ENCODE measurements at places on chromosomes 1 and 21.

DNA sequence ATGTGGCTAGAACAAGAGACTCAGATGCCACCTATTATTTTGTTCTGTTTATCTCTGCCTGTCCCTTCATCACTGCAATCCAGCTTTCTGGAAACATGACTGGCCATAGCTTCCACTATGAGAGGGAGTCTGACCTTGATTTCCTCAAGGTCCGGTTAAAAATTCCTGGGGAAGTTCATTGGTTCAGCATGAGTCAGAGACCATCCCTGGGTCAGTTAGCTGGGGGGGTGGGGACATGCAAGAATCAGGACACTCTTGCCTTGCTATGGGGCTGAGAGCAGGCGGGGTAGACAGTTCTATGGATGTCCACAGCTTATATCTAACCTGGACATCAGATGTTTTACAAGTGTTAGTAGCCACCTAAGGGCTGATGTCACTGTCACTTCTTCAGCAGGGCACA lies 81.1 kb downstream of the TENT5C start:
- DNase-seq = no peak

- DNase-seq = no peak
Measured at GRCh38 chr1:76868916-76869315, 1.6 kb downstream of the ST6GALNAC5 start.

DNA sequence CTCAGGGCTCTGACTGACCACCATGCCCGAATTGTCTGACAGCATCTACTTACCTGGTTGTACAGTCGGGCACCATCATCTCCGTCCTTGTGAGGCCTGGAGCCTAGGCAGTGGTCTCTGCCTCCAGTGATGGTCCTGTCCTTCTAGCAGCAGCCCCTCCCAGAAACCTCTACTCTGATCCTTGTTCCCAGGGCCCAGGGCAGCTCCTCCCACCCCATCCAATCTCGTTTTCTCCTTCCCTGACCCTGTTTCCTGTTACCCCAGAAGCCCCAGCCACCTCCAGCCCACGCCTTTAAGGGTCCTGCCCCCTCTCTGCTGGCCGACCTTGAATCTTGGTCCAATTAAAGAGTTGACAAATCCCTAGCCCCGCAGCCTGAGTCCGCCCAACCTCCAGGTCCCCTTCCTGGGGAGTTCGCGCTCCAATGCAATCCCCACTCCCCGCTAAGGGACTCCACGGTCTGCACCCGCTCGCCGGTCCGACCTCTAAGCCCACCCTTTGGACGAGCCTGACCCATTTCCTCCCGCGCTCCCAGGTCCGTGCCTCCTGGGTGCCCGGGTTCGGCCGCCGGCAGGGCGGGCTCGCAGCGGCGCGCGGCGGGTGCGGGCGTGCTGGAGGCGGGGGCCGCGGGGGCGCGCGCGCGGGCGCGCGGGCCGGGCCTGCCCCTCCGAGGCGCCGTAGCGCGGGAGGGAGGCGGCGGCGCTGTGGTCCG lies at the start of gene B4GALT2:
Gene B4GALT2, plus strand, starts transcription at position 660 of the 710 bp plus-strand sequence. CDS start 1,951 bp downstream, outside the sequence.
- DNase-seq = no peak

DNA sequence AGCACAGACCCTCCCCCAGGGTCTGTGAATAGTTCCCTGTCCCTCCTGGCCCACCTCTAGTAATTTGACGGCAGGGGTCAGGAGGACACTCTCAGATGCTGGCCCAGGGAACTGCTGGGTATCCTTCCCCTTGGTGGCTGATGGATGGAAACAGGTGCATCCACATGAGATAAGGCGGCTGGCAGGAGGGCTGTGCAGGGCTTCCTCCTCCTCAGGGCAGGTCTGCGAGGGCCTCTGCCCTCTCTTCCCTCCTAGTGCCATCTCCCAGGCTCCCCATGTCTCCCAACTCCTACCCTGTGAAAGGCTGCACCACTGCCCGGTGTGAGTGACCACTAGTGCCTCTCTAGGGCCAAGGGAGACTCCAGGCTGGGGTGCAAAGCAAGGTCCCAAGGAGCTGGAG lies 123.9 kb downstream of the GLIS1 start:
- DNase-seq = no peak

DNA sequence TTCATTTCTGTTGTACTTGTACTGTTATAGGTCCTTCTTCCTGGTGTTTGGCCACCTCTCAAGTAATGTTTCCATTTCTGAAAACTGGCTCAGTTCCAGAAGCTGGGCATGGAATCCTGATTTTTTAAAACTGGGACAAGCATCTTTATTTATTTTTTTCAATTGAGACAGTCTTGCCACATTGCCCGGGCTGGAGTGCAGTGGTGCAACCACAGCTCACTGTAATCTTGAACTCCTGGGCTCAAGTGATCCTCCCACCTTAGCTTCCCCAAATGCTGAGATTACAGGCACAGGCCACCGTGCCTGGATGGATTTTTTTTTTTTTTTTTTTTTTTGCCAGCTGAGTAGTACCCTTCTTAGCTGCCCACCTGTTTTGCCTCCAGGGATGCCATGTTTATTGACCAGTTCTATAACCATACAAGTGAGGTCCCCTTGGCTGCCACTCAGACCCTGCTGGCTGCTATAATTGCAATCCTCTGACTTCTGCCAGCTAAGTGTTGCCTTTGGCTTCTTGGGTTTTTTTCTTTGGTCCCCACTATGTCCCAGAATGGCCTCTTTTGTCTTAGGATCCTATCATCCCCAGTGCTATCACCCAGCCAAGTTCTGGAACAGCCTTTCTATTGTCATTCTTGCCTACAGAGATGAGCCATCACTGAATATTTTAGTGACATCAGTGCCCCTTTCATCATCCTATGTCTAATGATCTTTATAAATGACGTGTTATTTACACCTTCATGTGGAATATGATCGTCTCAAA lies 3.9 kb upstream of the DIP2A start:
- DNase-seq = peak; percentile 42

DNA sequence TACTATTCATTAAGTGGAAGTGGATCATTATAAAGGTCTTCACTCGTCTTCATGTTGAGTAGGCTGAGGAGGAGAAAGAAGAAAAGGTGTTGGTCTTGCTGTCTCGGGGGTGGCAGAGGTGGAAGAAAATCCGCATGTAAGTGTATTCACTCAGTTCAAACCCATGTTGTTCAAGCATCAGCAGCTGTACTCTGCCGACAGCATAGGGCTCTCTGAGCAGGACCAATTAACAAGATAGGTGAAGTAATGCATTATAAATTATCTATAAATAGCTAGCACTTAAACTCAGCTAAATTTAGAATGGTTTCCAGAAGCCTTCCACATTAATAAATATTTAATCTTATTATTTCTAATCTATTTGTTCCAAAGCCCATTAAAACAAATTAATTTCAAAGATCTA lies 116.8 kb downstream of the RGS2 start:
- no peak for DNase-seq

- peak; percentile 45 for DNase-seq
Measured at GRCh38 chr1:113784104-113784779, 25.0 kb upstream of the PHTF1 start.

DNA sequence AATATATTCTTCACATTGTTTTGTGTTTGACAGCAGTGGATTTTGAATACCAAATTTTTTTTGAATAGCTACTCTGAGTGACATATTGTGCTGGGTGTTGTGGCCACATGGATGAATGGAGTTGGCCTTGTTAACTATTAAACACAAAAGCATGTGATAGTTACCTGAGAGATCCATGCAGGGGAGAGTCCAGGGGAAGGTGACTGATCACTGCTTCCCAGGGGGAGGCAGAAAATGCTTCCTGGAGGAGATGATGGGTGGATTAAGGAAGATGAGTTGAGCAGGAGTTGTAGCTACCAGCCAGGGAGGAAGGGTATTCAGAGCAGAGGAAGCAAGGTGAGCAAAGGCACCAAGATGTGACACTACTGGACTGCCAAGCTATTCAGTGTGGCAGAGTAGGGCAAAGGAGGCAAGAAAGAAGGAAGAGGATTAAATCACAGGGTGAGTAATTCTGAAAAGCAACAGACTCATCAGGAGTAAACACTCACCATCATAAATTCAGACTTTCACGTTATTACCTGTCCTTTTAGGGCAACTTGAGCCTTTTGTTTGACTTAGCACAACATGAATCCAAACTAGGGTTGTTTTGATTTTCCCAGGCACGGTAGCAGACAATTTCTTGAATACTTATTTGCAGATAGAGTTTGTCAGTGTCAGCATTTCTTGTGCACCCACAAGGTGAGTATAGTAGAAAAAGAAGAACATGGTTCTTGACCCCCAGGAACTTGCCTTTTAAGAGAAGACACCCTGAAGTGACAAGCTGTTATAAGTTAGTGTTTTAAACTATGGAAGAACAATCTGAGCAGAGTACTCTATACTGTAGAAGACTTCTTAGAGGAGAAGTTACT lies 4.2 kb downstream of the CD46 start:
- no peak for DNase-seq

DNA sequence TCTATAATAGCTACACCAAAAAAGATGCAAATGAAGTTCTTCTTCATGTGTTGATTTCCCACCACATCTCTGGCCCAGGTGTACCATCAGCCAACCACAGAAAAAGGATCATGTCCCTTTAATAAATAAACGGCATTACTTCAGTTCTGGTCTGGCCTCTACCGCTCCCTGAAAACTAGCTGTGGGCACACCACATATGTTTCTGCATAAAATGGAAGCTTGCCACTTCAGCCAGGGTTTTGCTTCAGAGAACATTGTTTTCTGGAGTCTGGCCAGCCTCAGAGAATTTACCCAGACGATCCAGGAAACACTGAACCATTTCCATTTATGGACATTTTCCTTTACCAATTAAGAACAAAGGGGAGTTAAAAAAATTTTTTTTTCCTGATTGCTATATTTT lies 5.8 kb upstream of the LAMC2 start:
- DNase-seq = no peak

GRCh38 chr1:3831689-3832088 lies 25.3 kb downstream of the CEP104 start:
- DNase-seq = no peak

DNA sequence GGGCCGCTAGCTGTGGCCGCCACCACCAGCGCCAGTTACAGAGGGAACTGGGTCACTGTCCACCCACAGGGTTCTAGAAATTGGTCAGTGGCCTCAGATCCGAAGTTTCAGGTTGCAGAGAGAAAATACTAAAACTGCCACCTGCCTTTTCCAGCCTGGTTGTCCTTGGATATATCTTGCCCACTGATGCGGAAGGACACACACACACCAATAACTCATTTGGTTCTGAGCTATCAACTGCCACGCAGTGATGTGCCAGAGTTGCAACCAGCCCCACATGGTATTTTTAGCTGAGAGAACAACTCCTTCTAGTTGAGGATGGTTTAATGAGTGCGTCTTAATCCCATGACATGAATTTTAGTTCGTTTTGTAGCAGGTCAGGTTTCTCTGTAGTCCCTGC lies 68.1 kb downstream of the SH3BGR start:
- DNase-seq = no peak

DNA sequence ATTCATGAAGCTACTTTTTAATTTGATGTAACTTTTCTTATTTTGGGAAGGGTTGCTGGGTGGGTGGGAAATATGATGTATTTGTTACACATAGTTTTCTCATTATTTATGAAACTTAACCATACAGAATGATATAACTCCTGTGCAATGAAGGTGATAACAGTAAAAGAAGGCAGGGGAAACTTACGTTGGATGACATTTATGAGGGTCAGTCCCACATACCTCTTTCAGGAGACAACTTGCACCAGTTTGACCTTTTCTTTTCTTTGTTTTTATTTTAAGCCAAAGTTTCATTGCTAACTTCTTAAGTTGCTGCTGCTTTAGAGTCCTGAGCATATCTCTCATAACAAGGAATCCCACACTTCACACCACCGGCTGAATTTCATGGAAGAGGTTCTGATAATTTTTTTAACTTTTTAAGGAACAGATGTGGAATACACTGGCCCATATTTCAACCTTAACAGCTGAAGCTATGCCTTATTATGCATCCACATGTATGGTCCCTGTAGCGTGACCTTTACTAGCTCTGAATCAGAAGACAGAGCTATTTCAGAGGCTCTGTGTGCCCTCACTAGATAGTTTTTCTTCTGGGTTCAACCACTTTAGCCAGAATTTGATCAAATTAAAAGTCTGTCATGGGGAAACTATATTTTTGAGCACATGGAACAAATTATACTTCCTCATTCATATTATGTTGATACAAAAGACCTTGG lies 28.0 kb upstream of the KIAA1614 start:
- DNase-seq = no peak

DNA sequence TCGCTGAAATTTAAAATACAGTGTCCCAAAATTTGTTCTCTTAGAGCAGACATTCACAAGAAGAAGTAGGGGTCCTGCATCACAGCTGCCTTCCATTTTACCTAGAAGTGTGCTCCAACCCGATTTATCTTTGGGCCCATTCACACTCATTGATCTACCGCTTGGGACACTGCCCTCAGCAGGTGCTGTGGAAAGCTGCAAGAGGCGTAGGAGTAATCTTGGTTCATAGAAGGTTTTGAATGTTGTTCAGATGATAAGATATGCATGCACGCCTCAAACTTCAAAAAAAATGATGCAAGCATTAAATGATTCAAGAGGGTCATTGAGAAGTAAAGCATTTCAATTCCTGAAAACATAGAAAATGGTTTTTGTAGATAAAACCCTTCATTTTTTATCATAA lies 18.6 kb upstream of the C1orf105 start:
- no peak for DNase-seq

DNA sequence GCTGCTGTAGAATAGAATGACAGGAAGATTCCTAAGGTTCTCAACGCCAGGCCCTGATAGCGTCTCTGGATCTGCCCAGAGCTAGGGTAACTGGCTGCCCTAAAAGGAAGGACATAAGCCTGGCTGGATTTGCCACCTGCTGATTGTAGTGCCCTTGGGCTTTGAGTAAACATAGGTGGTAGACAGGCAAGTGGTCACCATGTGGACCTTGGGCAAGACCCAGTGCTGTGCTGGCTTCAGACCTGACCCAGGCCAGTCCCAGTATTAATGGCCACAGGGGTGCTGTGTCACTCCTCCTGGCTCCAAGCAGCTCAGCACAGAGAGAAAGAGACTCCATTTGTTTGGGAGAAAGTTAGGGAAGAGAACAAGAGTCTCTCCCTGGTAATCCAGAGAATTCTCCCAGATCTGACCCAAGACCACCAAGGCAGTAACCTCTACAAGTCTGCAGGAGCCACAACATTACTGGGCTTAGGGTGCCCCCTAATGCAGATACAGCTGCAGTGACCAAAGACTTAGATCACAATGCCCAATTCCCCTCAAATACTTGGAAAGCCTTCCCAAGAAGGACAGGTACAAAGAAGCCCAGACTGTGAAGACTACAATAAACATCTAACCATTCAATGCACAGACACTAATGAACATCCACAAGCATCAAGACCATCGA lies 44.5 kb downstream of the PHTF1 start:
- DNase-seq = no peak

- no peak for DNase-seq
Measured at GRCh38 chr1:201104141-201104540, 8.1 kb downstream of the CACNA1S start.

DNA sequence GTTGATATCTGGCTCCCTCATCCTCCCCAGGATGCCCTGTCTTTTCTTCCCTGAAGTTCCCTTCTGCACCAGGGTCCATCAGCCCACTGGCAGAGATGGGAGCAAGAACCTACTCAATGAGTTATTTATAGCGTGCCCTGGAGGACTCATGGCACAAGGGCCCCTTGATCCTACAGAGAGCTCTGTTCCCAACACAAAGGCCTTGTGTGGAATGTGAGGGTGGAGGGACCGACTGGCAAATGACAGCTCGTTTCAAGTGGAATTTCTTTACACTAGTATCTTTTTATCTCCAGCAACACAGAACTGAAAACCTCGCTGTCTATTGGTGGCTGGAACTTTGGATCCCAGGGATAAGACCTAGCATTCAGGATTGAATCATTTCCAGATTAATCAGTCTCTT lies 22.4 kb downstream of the CHI3L2 start:
- DNase-seq = no peak

- DNase-seq = no peak
Measured at GRCh38 chr1:11484321-11484655, 5.3 kb downstream of the DISP3 start.
